ENCODE measurements at places on chromosomes 6 and 20.

DNA sequence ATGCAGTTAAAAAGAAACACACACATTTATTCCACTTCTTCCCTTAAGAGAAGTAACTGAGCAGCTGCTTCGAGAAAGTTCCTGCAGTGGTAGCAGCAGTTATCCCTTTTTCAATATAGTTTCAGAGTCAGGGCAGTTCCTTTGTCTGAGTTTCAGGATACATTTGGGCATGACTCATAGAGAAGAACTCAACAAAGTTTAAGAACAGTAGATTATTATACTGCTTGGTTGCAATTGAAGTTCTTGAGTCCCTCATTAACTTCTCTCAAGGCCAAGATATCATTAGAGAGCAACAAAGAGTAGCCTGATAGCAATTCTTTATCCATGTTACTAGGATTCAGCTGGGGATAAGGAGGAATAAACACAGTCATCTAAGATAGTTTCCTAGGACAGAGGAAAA is 54.4 kb downstream of the TPD52L1 start:
- DNase-seq: no peak

DNA sequence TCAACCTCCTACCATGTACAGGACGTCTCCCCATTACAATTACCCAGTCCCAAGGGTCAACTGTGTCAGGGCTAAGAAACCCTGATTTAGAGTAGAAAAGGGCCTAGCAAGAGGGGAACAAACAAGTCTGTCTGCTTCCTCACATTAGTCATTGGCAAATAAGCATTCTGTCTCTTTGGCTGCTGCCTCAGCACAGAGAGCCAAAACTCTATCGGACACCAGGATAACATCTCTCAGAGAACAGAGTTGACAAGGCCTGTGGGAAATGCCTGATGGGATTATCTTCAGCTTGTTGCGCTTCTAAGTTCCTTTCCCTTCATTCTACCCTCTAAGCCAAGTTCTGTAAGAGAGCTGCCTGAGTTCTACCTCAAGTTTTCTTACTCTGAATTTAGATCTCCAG is 19.0 kb upstream of the VSX1 start:
- no peak for DNase-seq

DNA sequence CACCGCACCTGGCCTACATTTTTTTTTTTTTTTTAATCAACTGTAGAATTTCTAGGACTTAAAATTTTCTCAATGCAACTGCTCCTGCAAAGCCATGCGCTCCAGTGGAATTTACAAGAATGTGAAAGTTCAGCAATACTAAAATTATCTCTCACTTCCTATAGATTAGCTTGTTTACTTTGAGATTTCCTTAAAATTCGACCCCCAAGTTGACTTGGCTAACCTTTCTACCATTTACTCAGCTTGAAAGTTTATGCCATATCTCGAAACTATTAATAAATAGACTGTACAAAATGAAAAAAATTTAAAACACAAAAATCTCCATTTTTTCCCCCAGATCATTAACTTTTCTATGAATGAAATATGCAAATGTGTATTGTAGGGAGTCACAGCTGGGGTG is 64.3 kb downstream of the ZBTB2 start:
- DNase-seq: no peak

- no peak for DNase-seq
These were observed 351.3 kb downstream of the ZFAND3 start for GRCh38 chr6:38170666-38171355.

GRCh38 chr6:167094820-167095637 is 27.9 kb upstream of the CCR6 start:
- no peak for DNase-seq

DNA sequence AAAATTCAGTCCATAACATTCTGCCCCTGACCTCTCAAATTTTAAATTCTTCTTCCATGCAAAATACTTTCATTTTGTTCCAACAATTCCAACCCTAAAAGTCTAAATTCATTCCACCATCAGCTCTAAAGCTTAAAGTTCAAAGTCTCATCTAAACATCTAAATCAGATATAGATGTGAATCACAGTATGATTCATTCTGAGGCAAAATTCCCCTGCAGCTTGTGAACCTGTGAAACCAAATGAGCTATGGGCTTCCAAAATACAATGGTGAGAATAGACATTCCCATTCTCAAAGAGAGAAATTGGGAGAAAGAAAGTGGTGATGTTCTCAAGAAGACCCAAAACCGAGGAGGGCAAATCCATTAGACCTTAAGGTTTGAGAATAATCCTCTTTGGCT is 309.8 kb downstream of the HIVEP2 start:
- no peak for DNase-seq

DNA sequence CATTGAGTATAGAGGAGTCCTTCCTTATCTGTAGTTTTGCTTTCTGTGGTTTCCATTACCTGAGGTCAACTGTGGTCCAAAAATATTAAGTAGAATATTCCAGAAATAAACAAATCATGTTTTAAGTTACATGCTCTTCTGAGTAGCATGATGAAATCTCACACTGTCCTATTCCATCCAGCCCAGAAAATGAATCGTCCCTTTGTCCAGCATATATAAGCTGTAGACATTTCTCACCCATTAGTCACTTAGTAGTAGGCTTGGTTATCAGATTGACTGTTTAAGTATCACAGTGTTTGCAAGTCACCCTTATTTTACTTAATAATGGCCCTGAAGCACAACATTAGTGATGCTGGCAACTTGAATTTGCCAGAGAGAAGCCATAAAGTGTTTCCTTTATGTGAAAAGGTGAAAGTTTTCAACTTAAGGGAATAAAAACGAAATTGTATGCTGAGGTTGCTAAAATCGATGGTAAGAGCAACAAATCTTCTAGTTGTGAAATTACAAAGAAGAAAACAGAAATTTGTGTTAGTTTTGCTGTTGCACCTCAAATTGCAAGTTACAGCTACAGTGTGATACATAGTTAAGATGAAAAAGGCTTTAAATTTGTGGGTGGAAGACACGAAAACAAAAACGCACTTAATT is 198.6 kb upstream of the SIM1 start:
- DNase-seq: no peak

DNA sequence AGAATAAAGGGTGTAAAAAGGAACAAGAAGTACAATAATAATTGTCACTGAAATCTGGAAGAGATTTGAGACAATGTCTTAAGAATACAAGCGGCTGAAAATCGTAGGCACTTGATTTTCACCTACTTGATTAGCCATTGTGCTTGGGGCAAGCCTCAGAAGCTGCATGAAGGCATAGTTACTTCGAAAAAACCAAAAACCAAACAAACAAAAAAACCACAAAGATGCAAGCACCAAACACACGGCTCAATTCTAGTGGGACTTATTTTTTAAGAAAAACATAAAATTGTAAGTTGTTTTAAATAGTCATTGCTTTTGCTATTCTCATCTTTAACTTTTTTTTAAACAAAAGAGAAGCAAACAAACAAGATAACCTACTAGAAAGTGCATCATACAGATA is 235.6 kb downstream of the OGFRL1 start:
- DNase-seq: no peak

DNA sequence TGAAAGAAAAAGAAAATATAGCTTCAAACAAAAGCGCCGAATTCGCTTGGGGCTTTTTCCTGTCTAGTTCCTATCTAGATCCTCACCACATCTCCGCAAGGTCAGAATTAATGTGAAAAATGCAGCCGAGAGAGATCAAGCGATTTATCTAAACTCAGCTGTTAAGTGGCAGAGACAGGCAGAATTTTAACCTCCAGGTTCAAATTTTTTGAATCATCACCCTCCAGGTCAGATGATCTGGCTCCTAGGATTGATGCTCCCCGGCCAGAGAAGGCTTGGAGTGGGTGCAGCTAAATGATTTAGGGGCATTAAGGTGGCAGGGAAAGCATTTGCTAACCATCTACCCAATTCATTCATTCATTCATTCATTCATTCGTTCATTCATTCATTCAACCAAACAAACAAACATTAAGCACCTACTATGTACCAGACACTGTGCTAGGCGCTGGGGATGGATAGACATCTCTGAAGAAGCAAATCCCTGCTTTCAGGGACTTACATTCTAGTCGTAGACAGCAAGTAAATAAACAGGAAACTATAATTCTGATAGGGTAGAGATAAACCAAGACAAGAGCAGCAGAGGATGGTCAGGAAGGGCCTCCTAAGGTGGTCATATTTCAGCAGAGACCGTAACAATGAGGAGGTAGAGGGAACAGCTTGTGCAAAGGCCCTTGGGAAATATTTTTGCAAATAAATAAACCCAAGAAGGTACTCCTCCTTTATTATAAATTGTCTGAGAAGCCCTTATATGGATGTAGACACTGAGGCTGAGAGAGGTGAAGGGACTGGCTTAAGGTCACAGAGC is 672 bp upstream of the UBE2V1 start:
- no peak for DNase-seq
